Mesothelial cell of epicardium (in vitro differentiated cells): ENCODE measurements at places on chromosomes 1 and 21. TPM values are rescaled to one million over a fixed set of nuclear protein-coding genes. Genes with fewer than 3 reads are reported as not detected.
A peak's percentile ranks its signal among the peaks of the same experiment; 100 is the strongest.

STXBP3 gene
- 37.8 to 43.1 TPM (median 40.9 TPM) in 3 replicates for total RNA-seq

RXRG gene
- total RNA-seq = 0.99 to 1.1 TPM (median 1.0 TPM) in 3 replicates

PSRC1 gene
- 15.8 to 18.3 TPM (median 17.6 TPM) in 3 replicates for total RNA-seq

TBX15 gene
- total RNA-seq = 0.09 TPM in 1 of 3 replicates, not detected in the others

FCER1A gene
- not detected in 3 replicates for total RNA-seq

CD53 gene
- total RNA-seq = not detected in 3 replicates

RHOC gene
- 159 to 163 TPM (median 162 TPM) in 3 replicates for total RNA-seq

SERPINC1 gene
- total RNA-seq = 0.22 to 0.27 TPM (median 0.23 TPM) in 3 replicates

SLC30A2 gene
- 9.2 to 10.7 TPM (median 10.3 TPM) in 3 replicates for total RNA-seq

GRCh38 chr1:15299179-15299578, 52.2 kb downstream of the FHAD1 start:
- no peaks in the 10 kb centered on the region for H3K36me3 ChIP-seq
- no peaks in the 10 kb centered on the region for H3K27me3 ChIP-seq
- peaks cover 8% of the 10 kb centered on the region for H3K4me1 ChIP-seq
- H3K27ac ChIP-seq = no peak overlapping the region
- no peak for DNase-seq

- H3K36me3 ChIP-seq = no peaks in the 10 kb centered on the region
- DNase-seq = no peak
- H3K27ac ChIP-seq = no peak overlapping the region
- H3K4me1 ChIP-seq = peaks cover 37% of the 10 kb centered on the region
Observed at GRCh38 chr1:230107941-230108340, 40.9 kb downstream of the GALNT2 start.

DNA sequence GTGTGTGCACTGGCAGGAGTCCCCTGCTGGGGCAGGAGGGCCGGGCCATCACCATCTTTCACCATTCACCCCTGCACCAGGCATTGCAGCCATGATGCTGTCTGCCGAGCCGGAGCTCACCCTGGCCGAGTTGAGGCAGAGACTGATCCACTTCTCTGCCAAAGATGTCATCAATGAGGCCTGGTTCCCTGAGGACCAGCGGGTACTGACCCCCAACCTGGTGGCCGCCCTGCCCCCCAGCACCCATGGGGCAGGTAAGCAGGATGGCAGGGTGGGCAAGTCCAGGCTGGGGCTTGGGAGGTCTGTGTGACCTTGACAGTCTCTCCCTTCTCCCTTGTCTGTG, 18.6 kb downstream of the PCSK9 start:
- no peaks in the 10 kb centered on the region for H3K4me1 ChIP-seq
- no peak overlapping the region for H3K4me3 ChIP-seq
- no peak overlapping the region for H3K27ac ChIP-seq
- H3K36me3 ChIP-seq = no peaks in the 10 kb centered on the region
- no peaks in the 10 kb centered on the region for H3K27me3 ChIP-seq
- no peak for DNase-seq

DNA sequence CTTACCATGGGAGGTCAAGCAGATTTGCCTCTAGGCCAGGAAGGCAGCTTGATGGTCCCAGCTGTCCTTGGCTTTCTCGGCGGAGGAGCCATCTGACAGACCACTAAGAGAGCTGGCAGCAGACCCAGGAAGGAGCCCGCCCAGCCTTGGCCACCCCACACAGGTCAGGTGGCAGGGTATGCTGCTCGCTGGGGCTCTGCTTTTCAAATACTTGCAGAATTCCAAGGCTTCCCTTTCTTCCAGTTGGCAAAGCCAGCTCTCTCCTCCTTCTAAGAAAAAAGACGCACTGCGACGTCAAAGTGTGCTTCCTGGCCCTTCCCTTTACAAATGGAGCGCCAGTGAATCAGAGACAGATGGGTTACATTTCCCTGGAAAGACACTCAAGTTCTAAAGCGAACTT, 229.4 kb downstream of the CACNA1E start:
- H3K4me3 ChIP-seq = no peak overlapping the region
- DNase-seq = no peak
- no peak overlapping the region for H3K27ac ChIP-seq
- peaks cover 12% of the 10 kb centered on the region for H3K27me3 ChIP-seq
- H3K4me1 ChIP-seq = no peaks in the 10 kb centered on the region

DNA sequence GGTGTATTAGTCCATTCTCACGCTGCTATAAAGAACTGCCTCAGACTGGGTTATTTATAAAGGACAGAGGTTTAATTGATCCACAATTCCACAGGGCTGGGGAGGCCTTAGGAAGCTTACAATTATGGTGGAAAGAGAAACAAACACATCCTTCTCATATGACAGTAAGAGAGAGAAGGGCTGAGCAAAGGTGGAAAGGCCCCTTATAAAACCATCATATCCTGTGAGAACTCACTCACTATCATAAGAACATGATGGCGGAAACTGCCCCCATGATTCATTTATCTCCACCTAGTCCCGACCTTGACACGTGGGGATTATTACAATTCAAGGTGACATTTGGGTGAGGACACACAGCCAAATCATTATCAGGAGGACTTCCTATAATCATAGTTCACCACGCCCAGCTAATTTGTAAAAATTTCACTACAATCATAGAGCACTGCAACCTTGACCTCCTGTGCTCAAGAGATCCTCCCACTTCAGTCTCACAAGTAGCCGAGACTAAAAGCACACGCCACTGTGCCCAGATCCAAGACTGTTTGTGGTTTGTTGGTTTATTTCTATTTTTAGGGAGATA, 164.9 kb downstream of the RERE start:
- no peak overlapping the region for H3K4me3 ChIP-seq
- peaks cover 9% of the 10 kb centered on the region for H3K4me1 ChIP-seq
- DNase-seq = no peak
- peaks cover 18% of the 10 kb centered on the region for H3K36me3 ChIP-seq
- no peaks in the 10 kb centered on the region for H3K27me3 ChIP-seq
- H3K27ac ChIP-seq = no peak overlapping the region

DNA sequence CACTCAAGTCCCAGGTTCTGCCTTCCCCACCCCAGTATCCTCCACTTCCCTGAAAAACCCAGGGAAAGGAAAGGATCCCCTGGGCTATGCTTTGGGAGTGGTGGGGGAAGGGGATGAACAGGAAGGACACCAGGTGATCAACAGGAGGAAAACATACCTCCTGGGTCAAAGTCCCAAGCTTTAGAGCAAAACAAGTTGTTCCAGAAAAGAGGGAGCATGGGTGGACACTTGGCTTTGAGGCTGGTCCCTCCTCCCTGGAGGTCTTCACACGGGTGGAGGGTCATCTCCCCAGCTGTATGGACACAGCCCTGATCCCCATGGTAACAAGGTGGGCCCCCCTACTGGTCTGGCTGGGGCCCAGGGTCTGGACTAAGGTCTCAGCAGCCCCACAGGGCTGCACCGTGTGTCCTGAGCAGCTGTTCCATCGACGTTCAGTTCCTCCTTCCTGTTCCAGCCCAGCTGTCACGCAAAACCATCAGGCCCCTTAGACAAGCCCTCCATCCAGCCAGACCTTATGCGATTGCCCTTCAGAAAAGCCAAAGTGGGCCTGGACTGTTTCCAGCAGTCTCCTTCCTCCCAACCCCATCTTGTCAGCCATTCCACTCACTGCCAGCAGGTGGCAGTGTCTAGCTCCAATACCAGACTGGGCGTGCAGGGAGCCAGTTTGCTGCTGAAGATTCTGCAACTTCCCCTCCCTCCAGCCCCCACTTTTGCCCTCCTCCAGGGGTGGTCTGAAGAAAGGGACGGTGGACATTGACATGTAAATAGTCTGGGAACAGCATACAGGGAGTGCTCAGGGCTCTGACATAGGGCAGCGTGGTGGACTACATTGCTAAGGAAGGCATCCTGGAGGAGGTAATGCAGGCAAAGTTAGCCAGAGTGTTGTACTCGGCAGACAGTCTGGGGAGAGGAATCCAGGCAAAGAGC, 2.9 kb upstream of the PDZK1IP1 start:
- no peak overlapping the region for H3K4me3 ChIP-seq
- H3K27me3 ChIP-seq = peaks cover 15% of the 10 kb centered on the region
- DNase-seq = peak; percentile 82
- H3K4me1 ChIP-seq = peaks cover 23% of the 10 kb centered on the region

GRCh38 chr1:177476676-177477075, 305.9 kb downstream of the BRINP2 start:
- no peak for DNase-seq
- H3K27me3 ChIP-seq = peaks cover 18% of the 10 kb centered on the region
- H3K36me3 ChIP-seq = no peaks in the 10 kb centered on the region
- H3K4me3 ChIP-seq = no peak overlapping the region

GRCh38 chr1:37676281-37677142, 15.8 kb upstream of the CDCA8 start:
- peaks cover 52% of the 10 kb centered on the region for H3K27me3 ChIP-seq
- no peak overlapping the region for H3K4me3 ChIP-seq
- no peak overlapping the region for H3K27ac ChIP-seq
- H3K4me1 ChIP-seq = no peaks in the 10 kb centered on the region
- peaks cover 6% of the 10 kb centered on the region for H3K36me3 ChIP-seq

DNA sequence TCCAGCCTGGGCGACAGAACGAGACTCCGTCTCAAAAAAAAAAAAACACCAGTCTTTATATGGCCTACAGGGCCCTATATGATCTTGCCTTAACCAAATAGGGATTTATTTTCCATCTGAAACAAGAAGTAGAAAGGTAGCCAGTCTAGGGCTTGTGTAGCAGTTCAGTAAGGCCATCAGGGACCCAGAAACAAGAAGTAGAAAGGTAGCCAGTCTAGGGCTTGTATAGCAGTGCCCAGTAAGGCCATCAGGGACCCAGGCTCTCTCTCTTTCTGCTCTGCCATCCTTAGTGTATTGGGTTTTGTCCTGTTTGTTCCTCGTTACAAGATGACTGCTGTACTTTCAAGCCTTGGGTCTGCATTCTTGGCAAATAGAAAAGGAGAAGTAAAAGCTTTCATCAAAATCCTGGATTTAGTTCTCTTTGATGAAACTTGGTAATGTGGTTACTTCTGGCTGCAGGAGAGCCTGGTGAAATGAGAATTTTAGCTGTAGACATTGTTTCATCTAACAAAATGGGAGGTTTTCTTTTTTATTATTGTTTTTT, 46.1 kb downstream of the PKN2 start:
- H3K27ac ChIP-seq = peak overlapping the region; percentile 76
- no peak overlapping the region for H3K4me3 ChIP-seq
- H3K27me3 ChIP-seq = no peaks in the 10 kb centered on the region
- peaks cover 22% of the 10 kb centered on the region for H3K4me1 ChIP-seq
- H3K36me3 ChIP-seq = peaks cover 31% of the 10 kb centered on the region

- H3K36me3 ChIP-seq = no peaks in the 10 kb centered on the region
- H3K27ac ChIP-seq = peak within 1 kb of the TSS; percentile 98
- H3K4me1 ChIP-seq = peaks cover 68% of the 10 kb centered on the region
- no peaks in the 10 kb centered on the region for H3K27me3 ChIP-seq
- peak within 1 kb of the TSS; percentile 90 for H3K4me3 ChIP-seq
- peak; percentile 61 for DNase-seq
Observed at GRCh38 chr1:13583595-13583965, at the start of gene PDPN. Gene PDPN, plus strand, starts transcription at chr1:13583832. Its CDS starts 202 bp downstream, at chr1:13584034.

- no peaks in the 10 kb centered on the region for H3K4me1 ChIP-seq
- H3K36me3 ChIP-seq = no peaks in the 10 kb centered on the region
- no peak overlapping the region for H3K4me3 ChIP-seq
- peaks cover 69% of the 10 kb centered on the region for H3K27me3 ChIP-seq
- no peak for DNase-seq
- H3K27ac ChIP-seq = no peak overlapping the region
Observed at GRCh38 chr21:36609654-36610053, 89.3 kb upstream of the SIM2 start.

GRCh38 chr1:53656747-53657530, 82.0 kb downstream of the GLIS1 start:
- H3K27me3 ChIP-seq = peaks cover 19% of the 10 kb centered on the region
- peaks cover 25% of the 10 kb centered on the region for H3K4me1 ChIP-seq
- no peaks in the 10 kb centered on the region for H3K36me3 ChIP-seq

GRCh38 chr21:36129219-36129618, 5.7 kb upstream of the CBR3 start:
- H3K4me1 ChIP-seq = peaks cover 4% of the 10 kb centered on the region
- H3K27me3 ChIP-seq = peaks cover 29% of the 10 kb centered on the region
- DNase-seq = no peak
- no peaks in the 10 kb centered on the region for H3K36me3 ChIP-seq
- H3K27ac ChIP-seq = no peak overlapping the region
- H3K4me3 ChIP-seq = peak overlapping the region; percentile 47

DNA sequence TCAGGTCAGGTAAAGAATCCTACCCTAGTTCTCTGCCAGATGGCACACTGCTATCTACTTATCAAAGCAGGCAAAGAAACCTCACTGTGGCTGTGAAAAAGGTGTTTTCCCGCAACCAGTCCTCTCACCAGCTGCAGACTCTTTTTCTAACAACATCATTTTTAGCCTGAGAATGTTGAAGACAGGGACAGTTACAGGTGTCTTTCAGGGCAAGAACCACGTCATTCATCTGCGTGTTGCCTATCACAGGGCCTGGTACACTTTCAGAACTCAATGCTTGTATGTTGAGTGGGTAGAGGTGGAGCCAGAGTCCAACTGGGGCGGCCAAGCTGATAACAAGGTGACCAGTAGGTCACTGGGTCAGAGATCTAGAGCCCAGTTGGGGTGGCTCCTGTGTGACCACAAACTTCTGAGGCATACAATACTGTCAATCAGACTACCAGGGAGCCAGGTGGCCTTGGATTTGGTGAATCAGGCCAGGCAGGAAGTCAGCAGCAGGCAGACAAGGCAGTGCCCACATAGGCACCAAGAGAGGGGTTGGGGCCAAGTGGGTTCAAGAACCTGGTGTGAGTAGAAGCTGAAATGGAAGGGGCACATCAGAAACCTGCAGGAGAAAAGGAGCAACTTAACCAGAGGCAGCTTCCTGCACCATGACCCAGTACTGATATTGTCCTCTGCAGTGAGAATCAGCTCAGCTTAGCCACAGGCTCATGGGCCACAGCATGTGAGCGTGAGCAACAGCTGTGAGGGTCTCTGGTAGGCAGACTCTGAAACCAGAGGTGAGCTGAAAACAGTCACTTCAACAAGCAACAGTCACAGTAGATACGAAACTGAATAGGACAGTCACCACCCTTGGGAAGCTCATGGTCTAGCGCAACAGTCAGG, 123.6 kb downstream of the DTL start:
- DNase-seq = no peak
- H3K27ac ChIP-seq = no peak overlapping the region
- peaks cover 8% of the 10 kb centered on the region for H3K4me1 ChIP-seq
- no peaks in the 10 kb centered on the region for H3K27me3 ChIP-seq
- no peak overlapping the region for H3K4me3 ChIP-seq
- H3K36me3 ChIP-seq = no peaks in the 10 kb centered on the region

- no peak overlapping the region for H3K27ac ChIP-seq
- peaks cover 82% of the 10 kb centered on the region for H3K4me1 ChIP-seq
- H3K4me3 ChIP-seq = no peak overlapping the region
Observed at GRCh38 chr1:63913533-63913932, 139.7 kb downstream of the ROR1 start.

GRCh38 chr1:146039844-146040194, 18.3 kb upstream of the HJV start:
- no peaks in the 10 kb centered on the region for H3K36me3 ChIP-seq
- H3K4me1 ChIP-seq = peaks cover 5% of the 10 kb centered on the region
- H3K27ac ChIP-seq = peak overlapping the region; percentile 98
- DNase-seq = no peak

- no peaks in the 10 kb centered on the region for H3K36me3 ChIP-seq
- no peak overlapping the region for H3K4me3 ChIP-seq
- H3K27ac ChIP-seq = no peak overlapping the region
Observed at GRCh38 chr1:53340660-53341520, 13.0 kb upstream of the LRP8 start.

GRCh38 chr1:230008721-230009120, 58.3 kb upstream of the GALNT2 start:
- H3K4me3 ChIP-seq = no peak overlapping the region
- H3K27me3 ChIP-seq = peaks cover 30% of the 10 kb centered on the region
- no peak overlapping the region for H3K27ac ChIP-seq
- no peak for DNase-seq
- H3K4me1 ChIP-seq = no peaks in the 10 kb centered on the region
